ENCODE measurements at places on chromosomes 5 and 9.

GRCh38 chr9:84829471-84829870 lies 159.9 kb downstream of the NTRK2 start:
- no peak for DNase-seq

GRCh38 chr5:83750749-83751148 lies 30.1 kb upstream of the HAPLN1 start:
- no peak for DNase-seq

DNA sequence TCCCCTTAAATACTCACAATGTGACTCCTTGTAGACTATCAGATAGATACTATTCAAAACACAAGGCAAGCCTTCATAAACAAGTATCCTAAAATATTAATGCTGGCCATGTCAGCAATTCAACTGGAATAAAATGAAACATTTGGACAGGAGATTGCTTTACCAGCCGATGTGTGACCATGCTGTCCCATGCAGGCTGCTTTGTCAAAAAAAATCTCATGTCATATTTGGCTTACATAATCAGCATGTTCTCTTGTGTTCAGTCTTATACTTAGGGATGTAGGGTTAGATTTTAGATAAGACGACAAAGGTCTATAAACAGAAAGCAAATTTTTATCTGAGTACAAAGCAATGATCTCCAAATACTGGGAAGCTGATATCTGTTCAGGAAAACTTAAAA lies 108.5 kb downstream of the NR6A1 start:
- no peak for DNase-seq

DNA sequence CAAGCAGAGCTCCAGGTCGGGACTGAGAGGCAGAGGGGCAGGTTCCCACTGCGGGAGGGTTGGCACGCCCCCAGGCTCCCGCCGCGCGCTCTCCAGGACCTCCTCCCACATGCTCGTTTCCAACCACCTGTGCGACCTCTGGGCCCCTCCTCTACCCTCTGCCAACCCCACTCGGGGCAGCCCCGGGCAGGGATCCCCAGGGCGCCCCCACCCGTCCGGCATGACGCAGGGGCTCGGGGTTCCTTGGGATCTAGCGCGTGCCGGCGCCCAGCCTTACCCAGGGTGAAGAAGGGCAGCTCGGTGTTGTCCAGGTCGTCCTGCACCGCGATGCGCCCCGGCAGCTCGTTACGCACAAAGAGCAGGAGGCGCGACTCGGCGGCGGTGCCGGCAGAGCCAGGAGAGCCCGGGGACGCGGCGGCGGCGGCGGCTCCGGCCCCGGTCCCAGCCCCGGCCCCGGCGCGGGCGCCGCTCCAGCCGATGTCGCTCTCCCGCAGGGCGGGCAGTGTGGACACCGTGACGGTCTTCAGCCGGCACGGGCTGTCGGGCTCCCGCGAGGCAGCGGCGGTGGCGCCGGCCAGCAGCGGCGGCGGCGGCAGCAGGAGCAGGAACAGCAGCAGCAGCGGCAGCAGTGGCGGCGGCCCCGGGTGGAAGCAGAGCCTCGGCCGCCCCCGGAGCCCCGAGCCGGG lies 494 bp downstream of the ASTN2 start:
- DNase-seq: peak; percentile 37

DNA sequence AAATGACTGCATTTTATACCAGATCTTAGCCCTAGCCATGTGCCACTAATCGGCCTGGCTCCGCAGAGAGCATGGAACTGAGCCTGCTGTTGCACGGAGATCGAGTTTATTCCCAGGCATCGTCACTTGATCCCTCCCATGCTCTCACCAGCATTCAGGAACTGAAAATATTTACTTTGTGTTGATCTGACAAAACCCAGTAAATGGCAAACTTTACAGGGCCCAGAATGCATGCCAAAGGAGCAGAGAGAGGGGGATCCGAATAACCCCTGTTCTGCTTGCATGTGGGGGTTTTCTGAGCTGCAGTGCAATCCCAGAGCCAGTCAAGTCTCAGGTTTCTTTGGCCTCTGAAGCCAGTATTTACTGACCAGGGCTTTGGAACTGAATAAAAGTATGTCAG lies 87.3 kb downstream of the GAS1 start:
- no peak for DNase-seq

DNA sequence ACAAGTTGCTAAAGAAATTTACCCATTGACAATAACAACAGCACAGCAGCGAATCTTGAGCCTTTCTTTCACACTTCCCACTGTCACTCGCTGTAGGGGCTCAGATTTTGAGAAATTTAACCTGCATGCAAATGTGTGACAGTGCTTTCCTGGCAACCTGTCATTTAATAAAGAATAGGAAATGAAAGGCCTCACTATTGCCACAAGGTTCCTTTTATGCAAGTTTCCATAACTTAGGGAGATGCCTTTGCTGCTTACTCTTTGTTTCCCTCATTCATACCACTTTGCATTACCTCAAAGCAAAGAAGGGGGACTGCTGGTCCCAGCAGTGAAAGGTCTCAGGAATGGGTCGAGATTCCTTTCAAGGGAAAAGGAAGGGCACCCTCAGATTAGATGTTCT lies 49.5 kb downstream of the PTCD2 start:
- DNase-seq: no peak

DNA sequence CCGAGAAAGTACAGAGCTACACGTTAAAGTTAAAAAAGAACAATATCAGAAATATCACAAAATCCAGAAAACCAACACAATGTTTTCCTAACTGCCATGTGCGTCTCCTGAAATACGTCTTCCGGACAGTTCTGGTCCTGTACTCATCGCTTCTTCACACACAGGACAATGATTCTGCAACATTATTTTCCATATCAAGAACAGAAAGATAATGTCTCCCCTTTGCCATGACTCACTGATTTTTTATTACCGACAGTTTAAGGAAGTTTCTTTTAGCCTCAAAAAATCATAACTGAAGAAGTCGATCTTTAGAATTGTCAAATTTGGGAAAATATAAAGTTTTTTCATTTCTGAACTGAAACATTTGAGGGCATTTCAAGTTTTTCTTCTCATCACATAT lies 2.5 kb downstream of the TBC1D9B start:
- DNase-seq: no peak

- no peak for DNase-seq
Measured at GRCh38 chr5:80662108-80662507, 7.3 kb upstream of the DHFR start.

DNA sequence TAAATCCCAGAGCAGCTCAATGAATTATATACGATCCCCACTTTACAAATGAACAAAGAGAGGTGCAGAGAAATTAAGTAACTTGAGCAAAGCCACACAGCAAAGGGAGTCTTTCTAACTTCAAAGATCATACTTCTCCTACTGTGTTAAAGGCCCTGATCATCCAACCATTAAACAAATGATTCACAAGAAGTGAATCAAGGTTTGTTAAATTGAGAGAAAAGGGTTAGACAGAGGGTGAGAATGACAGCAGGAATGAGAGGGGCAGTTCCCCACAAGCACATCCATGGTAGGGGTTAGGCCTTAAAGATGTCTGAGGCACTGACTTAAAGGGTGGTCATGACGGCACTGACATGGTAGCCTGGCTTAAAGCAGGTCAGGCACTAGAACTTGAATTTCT lies 10.7 kb downstream of the IDNK start:
- no peak for DNase-seq

DNA sequence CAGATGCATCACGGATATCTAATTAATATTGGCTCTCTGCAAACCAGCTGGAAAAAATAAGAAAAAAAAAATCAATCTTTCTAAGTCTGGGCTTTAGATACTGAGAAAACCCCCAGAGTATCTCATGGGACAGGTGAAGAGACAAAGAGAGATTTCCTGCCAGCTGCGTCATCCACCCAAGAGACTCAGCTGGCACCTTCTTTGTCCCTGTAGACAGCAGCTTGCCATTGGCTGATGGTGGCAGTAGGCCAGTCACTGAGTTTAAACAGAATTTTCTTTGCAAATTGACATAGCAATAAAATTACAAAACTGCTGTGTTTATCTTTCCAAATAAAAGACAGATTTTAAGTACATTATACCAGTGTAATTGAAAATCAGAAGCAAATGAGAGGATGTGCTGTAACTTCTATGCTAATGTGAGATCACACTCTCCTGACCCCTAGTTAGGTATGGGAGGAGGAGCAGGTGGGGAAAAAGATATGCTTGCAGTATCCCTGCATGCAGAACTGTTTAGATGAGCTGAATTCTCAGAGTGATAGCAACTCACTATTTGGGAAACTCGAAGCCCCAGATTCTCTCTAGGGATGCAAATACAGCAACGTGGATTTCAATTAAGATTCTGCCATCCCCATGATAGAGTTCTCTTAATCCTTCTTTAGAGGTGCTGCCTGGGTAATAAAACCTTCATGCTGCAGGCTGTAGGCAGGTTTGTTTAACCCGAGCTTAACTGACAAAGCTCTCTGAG lies 72.2 kb downstream of the NMUR2 start:
- DNase-seq: no peak

DNA sequence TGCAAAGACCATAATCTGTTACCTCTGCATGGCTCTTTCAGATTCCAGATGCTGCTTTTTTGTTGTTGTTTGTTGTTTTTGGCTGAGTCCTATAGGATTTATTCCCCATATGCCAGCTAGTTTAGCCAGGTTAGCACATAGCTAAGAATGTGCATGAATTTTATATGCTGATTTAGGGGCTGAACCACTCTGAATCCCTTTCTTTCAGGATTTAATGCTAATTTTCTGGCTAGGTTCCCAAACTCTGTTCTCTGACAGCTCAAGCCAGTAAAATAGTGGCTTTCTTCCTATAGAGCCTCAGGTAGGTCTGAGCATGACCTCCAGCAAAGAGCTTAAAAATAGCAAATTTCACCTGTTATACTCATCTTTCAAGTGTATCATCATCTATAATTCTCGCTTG lies 521.4 kb downstream of the CAAP1 start:
- DNase-seq: no peak

GRCh38 chr9:19174127-19174912 lies 47.0 kb upstream of the PLIN2 start:
- peak; percentile 41 for DNase-seq

DNA sequence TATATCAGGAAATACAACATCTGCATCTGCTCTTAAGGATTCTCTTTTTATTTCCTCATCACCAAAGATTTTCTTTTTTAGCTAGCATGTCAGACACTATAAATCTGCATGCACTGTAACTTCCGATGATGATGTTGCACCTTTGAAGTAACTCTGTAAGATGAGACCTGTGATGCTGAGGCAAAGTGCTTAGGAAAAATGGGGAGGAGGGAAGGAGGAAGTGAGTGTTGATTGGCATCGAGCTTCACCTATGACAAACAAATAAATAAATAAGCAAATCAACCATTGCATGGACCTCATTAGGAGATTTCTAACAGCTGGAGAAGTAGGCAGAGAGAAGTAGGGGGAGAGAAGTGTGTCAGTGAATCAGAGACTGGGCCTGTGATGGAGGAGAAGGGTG lies 52.6 kb downstream of the ENC1 start:
- no peak for DNase-seq

DNA sequence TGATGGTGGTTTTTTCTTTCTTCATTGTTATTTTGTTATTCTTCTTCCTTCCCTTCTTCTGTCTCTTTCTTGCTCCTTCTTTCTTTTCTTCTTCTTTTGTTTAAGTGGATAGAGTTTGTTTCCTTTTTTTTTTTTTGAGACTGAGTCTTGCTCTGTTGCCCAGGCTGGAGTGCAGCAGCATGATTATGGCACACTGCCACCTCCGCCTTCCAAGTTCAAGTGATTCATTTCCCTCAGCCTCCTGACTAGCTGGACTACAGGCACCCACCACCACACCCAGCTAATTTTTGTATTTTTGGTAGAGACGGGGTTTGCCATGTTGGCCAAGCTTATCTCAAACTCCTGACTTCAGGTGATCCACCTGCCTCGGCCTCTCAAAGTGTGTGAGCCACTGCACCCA lies 40.3 kb downstream of the JAK2 start:
- DNase-seq: no peak

- DNase-seq: no peak
Measured at GRCh38 chr5:77844623-77845323, 68.6 kb upstream of the TBCA start.

DNA sequence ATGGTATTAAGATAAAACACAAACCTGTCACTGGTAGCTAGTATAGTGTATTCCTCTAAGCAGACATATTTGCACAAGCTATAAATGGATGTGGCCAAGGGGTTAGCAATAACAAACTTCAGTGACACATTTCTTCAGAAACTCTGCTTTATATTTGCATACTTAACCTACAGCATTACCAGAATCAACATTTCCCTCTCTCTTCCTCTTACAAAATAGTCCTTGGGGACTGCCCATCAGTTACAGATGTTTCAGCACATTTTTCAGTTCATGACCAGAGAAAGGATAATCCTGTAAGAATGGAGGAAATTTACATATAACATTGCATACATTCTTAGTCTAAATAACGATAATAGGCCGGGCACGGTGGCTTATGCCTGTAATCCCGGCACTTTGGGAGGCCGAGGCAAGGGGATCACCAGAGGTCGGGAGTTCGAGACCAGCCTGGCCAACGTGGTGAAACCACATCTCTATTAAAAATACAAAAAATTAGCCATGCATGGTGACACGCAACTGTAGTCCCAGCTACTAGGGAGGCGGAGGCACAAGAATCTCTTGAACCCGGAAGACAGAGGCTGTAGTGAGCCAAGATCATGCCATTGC lies 25.3 kb upstream of the SLC1A1 start:
- DNase-seq: no peak

DNA sequence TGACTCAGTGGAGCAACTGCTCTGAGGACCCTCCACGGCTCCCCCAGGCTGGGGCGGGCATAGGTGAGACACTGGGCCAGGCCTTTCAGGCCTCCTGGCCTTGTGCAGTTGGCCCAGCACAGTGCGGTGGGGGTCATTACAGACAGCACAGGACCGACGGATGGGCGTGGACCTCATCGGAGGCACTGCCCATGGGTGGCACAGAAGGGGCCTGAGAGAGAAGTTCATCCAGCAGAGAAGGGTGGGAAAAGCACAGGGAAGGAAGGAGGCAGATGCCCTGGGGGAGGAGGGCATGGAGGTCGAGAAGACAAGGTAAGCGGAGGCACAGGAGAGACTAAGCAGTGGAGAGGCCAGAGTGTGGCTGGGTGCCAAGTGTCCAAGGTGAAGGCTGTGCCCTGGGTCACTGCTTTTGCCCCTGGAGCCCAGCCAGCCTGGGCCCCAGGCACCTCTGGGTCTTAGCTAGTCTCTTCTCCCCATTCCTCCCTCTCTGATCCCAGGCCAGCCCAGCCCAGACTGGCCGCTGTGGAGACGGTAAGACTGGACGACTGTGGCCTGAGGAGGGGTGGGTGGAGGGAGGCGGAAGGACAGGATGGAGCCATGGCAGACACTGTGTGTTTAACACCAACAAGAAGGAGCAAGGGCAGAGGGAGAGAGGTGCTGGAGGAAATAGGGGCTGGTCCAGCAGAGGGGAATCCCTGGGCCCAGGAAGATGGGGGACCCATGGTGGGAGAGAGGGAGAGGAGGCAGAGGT lies 5.7 kb downstream of the IL3 start:
- DNase-seq: no peak

DNA sequence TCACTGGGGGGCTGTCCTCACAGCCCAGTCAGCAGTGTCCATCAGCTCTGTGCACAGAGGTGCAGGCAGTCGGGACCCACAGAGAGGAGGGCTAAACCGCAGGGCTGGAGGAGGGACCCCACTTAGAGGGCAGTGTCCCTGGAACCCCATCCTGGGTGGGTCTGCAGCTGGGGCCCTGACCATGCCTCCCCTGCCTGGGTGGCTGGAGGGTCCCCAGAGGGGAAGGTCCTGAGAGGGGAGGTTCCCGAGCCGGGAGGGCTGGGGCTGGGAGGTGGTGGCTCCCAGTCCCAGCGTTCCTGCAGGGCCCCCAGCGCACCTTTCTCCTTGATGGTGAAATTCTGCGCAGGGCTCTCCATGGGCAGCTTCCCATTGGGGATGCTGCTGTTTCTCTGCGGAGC lies 32.7 kb downstream of the EXOC3 start:
- no peak for DNase-seq

GRCh38 chr5:53362521-53362941 lies 117.9 kb upstream of the FST start:
- DNase-seq: no peak
